LNCaP clone FGC (cell line): ENCODE measurements at places on chromosomes 1 and 21.
A peak's percentile ranks its signal among the peaks of the same experiment; 100 is the strongest.

- DNase-seq = peak; percentile 71
These were observed 118.4 kb downstream of the CRYAA start for GRCh38 chr21:43287111-43287760.

DNA sequence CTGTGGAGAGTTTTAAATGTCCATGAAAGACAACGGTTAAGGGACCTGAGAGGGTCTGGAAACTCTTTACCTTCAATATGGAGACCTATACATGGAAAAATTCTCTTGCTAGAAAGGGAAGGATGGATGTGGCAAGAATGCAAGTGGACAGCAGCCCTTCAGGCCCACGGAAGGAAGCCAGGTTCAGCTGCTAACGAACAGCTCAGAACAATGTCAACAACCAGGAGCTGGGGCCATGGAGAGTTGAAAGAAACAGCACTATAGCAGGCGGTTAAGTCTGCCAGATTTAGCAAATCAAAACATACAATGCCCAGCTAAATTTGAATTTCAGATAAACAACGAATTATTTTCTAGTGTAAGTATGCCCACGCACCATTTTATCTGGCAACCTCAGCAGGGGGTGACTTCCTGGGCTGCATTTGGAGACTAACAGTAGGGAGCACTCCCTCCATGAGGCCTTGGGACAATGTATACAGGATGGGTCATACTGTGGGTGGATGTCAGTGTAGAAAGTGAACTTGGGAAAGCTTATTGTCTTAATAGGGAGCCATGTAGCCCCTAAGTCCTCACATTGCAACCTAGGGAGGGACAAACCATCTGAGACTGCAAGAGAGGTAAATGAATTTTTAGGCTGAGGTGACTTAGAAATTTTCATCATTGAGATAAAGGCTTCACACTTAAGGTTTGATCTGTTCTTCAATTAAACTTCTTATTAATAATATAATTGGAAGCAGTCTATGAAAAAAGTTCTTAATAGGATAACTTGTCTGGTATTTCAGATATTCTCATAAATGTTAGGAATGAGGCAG, 7.8 kb upstream of the H3-3A start:
- DNase-seq = no peak

- DNase-seq = no peak
These were observed 111.3 kb downstream of the TGFB2 start for GRCh38 chr1:218456444-218456843.

DNA sequence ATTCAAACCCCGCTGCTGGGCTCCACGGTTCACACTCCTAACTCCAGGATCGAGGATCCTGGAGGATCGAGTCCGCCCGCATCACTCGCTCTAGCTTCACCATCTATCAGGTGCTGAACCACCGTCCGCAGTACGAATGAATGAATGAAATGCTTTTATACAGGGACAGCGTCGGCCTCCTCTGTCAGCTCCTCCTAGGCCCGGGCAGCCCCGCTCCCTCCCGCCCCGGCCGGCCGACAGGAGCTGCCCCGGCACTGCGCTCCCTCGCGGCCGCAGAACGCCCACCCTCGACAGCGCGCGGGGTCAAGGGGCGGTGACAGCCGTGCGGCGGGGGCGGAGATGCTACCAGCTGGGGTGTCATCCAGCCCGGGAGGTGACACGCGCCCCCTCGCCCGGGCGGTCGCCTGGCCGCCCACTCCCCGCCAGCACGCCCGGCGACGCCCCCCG, 520 bp downstream of the ZBTB17 start:
- no peak for DNase-seq

DNA sequence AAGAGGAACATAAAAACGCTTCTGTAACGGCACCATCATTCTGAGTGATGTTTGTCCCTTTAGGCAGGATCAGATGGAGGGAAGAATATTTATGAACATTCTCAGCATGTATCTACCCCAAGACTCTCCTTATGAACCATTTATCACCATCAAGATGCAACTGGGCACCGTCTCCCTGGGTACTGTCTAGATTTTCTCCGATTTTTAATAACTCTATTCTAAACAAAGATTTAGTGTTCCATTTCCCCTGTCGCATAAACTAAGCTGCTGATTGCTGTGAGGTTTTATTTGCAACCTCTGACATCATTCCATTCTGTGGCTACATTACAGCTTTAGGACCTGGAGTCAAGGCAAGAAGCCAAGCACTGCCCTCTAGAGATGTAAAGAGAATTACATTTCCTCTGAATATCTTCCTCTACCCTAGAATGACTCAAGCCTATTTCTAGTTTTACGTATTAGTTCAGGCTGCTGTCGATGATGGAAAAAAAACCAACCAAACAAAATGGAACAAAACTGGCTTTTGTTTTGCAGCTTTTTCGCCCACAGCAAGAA, 130.1 kb upstream of the MAP1LC3C start:
- peak; percentile 57 for DNase-seq

DNA sequence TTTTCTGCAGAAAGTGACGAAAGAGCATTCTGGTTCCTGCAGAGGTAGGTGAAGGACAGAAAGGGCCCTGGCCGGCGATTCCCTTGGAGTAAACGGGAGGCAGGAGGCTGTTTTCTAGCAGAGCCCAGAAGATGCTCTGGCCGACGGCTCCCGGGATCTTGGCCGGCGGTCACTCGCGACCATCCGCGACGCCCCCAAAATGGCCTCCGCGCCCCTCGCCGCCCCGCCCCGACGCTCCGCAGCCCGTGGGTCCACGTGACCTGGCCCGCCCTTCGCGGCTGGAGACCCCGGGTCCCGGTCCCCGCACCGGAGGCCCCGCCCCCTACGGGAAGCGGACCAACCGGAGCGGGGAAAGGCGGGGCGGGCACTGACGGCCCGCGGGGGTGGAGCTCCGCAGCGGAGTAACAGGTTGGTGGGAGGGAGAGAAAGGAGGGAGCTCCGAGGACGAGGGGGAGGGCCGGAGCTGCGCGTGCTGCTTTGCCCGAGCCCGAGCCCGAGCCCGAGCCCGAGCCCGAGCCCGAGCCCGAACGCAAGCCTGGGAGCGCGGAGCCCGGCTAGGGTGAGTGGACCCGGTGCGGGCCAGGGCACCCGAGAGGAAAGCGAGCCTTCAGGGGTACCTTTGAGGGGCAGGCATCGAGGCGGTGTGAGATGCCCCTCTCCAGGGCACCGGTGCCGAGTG, at the start of gene CGN:
Gene CGN, plus strand, starts transcription at position 431 of the 679 bp plus-strand sequence. CDS start 7,133 bp downstream, outside the sequence.
- DNase-seq = peak; percentile 67

GRCh38 chr21:15614766-15615165, 115.0 kb upstream of the USP25 start:
- no peak for DNase-seq

- no peak for DNase-seq
These were observed 18.9 kb upstream of the SLC26A9 start for GRCh38 chr1:205961991-205962820.

GRCh38 chr1:46820560-46821060, 21.8 kb downstream of the CYP4B1 start:
- no peak for DNase-seq

GRCh38 chr1:46747683-46748288, 28.9 kb upstream of the EFCAB14 start:
- DNase-seq = peak; percentile 44

GRCh38 chr1:55064861-55065263, 25.5 kb downstream of the PCSK9 start:
- DNase-seq = peak; percentile 67

DNA sequence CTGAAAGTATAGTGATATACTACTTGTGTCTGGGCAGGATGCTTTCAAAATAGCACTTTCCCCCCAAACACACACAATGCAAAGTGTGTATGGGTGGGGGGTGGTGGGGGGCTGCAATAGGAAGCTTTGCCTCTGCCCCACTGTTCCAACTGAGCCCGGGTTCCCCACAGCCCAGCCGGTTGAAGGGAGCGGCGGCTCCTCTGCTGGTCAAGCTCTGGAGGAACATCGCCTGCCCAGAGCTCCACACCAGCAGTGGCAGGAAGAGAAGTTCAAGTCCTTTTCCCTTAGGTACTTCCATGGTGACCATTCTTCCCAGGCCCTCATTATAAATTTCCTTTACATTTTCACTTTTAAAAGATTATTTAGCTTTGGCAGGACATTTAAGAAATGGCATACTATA, 74.9 kb downstream of the CAPZB start:
- DNase-seq = no peak

DNA sequence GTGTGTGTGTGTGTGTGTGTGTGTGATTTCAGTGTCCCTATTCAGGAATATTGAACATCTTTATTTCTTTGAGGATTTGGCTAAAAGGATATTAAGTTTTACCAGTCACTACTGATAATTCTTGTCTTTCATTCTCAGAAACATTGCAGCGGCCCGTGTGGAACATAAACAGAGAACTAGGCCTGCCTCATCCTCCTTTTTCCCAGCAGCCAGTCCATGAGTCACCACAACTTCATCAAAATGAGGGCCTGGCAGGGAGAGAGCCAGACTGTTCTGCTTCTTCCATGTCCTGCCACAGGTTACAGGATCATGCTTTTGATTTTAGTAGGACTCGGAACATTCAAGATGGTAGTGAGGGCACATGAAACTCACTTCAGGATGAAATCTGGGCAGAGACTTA, 50.7 kb downstream of the LRIG2 start:
- DNase-seq = no peak

DNA sequence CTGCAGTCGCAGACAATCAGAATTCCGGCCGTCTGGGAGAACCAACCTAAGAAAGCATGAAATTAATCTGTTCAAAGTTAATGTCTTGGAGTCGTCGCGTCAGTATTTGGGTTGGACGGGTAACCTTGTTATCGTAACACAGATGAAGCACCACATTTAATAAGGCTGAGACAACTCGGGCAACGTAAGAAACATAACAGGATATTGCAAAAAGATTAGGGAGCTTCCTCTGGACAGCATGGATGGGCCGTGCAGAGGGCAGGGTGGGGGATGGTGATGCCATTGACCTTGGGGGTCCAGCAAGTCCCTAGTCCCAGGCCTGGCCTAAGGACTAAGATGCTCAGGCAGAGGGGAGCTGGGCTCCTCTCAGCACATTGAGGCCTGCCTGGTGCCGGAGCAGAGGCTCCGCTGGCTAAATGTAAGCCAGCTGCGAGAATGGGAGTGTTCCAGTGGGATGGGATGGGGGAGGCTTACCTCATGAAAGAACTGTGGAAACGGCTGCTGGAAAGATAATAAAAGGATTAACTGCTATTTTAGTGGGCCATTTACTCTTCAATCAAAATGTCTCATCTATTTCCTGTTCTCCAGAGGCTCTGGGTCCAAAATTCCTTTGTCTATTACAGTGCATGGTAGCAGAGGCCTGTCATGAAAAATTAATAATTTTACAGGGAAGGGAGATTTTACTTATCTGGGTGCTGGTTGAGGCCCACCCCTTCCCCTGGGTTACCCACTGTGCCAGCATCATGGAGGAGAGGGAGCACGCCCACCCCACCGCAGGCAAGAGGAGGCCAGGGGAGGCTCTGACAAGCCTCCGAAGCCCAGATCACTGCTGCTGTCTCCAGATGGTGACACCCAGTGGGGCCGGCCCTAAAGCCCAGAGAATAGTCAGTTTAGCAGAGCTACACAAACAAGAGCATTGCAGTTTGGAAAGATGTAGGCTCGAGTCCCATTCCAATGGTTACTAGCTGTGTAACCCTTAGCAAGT, 131.6 kb downstream of the DMRTB1 start:
- no peak for DNase-seq

DNA sequence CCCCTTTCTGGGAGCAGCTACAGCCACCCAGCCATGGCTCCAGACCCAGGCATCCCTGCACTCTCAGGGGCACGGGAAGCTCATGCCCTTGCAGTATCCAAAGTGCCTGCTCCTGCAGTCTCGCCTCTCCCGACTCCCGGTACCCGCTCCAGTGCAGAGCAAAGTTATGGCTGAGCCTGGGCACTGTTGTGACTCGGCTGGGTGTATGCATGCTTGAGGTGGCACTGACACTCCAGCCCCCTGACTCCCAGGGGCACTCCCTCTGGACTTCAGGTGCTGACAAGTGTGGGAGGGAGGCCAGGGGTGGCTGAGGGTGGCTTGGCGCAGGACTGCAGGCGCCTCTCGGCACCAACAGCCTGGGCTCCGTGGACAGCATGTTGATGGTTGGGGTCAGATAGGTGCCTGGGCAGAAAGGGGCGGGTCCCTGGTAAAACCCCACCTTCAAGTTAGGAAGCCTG, 580.1 kb upstream of the ADGRL2 start:
- no peak for DNase-seq

DNA sequence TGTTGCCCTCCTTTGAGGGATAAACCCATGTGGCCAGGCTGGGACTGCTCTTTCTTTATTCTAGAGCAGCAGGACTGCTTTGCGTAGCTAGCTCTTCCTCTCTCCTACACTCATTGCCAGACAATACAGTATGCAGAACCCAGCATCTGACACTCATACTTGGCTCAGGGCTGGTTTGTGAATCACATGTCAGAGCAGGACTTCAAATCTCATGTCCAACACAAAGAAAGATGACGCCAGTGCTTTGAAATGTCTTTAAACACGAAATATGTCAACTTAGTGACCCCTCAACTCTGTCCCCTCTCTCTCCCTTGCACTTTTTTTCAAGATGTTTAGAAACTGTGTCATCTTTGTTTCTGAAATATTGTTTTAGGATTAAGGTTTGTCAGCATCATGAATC, 135.0 kb downstream of the TGFB2 start:
- DNase-seq = no peak

DNA sequence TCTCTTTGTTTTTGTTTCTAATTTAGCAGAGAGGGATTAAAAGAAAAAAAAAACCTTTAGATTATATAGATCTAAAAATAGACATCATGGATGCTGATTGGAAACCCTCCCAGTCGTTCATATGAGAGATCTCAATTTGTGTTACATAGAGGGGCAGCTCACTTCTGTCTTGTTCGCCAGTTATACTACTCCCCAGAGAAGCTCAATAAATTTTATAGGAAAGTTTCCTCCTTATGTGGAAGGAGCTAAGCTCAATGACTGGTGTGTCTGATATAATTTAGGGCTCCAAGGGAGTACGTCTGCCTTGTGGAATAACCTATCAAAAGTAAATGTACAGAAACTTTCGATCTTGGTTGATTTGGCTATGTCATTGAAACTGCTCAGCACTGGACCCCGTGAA, 117.6 kb downstream of the PEX14 start:
- no peak for DNase-seq

DNA sequence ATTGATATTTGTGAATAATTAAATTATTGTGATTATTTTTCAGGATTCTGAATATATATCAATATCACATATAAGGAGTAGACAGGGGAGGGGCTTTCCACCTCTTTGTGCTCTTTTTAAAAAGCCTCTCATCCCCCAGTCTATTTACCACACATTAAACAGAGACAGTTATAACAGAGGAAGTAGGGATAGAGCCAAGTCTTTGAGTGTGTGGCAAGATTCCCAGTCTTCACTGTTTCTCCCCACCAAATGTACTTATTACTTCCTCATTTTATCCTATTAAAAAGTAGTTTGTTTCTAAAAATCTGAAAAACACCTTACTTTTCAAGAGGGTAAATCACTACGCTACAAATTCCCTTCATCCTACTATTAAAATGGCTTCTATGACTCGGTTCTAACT, 46.7 kb downstream of the EPS15 start:
- DNase-seq = no peak

- no peak for DNase-seq
These were observed 29.1 kb upstream of the ACTL8 start for GRCh38 chr1:17725811-17726582.

DNA sequence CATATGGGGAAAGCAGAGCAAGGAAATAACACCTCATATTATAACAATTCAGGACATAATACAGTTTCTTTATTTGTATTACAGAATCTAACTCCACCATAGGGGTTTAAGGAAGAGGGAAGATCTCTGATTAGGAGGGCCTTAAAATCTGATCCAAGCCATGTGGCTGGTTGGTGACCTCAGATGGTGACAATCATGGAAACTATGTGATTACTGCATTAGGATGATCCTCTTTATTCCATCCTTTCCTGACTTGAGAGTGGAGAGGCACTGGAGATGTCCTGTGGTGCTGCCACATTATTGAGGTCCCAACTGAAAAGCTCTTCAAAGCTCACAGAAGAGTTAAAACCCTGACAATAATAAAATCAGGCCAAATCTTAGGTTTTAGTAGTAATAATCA, 168.1 kb upstream of the BEND5 start:
- DNase-seq = no peak
